ENCODE measurements at places on chromosomes 2 and 18.
A peak's percentile ranks its signal among the peaks of the same experiment; 100 is the strongest.

GRCh38 chr2:161124201-161124600 is 36.0 kb upstream of the TANK start:
- DNase-seq: no peak

DNA sequence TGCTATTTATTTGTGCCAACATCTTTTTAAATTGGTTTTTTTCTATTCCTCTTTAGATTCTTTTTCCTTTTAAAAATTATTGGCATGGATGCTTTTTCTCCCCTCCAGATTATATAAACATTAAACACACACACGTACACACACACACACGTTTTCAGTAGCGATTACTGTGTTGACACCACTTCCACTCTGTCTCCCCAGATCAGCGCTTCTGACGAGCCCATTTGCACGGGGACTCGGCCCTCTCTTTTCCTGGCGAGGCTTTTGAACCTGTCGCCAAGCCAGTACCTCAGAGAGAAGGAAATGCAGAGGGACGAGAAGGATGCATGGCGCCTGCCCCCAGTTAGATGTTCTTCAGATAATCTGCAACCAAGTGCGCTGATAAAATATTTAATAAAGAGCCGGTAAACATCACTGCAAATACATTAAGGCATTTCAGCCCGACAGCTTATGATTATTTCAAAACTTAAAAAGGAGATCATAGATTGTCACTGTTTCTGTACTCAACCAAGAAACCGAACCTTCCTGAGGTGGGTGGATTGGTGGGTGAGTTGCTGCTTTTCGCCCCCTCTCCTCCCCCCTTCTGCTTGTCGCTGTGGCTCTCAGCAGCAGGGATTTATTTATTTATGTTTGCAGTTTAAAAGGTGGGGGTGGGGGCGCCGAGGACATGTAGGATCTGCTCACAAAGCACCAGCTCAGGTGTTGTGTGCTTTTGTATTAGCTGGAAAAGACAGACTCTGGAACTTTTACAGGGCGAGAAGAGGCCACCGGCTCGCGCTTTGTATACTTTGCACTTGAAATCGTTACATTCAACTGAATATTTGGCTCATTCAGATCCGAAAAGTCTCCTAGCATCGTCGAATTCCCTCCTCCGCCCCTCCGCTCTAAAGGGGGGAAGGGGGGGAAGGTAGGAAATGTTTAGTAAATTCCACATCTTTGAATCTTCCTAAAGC is 787 bp upstream of the TBR1 start:
- no peak for DNase-seq

GRCh38 chr2:128304715-128305554 is 13.7 kb downstream of the HS6ST1 start:
- DNase-seq: no peak

DNA sequence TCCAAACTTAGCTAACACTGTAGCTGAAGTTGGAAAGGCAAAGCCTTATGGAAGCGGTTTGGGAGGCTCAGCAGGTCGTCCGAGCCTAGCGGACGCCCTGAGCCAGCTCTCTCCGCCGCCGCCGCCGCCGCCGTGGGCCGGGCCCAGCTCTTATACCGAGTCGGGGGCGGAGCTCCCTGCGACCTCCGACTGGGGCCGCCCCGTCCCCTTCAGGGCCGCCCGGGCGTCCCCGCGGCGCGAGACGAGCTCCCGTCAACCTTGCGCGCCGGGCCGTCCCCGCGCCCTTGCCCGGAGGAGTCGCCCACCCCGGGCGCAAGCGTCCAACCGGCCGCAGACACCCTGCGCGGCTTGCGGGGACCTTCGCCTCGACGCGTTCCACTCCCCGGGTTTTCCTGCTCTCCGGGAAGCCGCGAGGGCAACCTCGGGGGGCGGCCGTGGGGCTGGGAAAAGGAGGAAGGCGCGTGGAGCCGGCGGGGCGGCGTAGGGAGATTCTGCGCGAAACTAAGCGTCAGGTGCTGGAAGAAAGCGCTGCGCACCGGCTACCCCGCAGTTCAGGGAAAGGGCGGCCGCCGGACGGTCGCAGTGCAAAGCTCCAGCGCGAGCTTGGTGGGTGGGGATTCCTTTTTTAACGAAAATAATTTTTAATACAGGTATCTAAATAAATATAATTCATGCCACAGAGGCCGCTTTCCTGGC is at the start of gene SLC40A1:
SLC40A1 (minus strand) TSS at position 129 of the 696 bp plus-strand sequence. CDS start 326 bp downstream, outside the sequence.
- DNase-seq: peak; percentile 65

DNA sequence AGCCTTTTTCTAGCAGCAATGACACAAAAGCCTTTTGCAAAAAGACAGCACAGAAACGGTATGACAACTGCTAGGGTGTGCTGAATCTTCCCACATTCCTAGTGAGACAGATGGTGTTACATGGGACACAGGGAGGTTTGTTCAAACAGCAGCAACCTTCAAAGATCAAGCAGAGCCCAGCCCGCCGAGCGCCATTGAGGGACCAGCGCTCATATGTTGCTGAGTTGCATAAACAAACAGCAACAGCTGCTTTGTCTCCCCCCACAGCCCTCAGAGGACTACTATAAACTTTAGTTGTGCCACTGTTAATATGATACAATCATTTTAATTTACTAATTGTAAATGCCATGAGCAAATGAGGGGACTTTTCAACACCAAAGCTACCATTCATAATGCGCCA is 117.7 kb downstream of the ZEB2 start:
- no peak for DNase-seq

- DNase-seq: no peak
Observed at GRCh38 chr2:133787207-133787606, 218.9 kb upstream of the NCKAP5 start.

- peak; percentile 40 for DNase-seq
Observed at GRCh38 chr2:231615058-231615671, 22.5 kb downstream of the TEX44 start.

- DNase-seq: no peak
Observed at GRCh38 chr2:165067643-165068486, 112.5 kb upstream of the SLC38A11 start.

DNA sequence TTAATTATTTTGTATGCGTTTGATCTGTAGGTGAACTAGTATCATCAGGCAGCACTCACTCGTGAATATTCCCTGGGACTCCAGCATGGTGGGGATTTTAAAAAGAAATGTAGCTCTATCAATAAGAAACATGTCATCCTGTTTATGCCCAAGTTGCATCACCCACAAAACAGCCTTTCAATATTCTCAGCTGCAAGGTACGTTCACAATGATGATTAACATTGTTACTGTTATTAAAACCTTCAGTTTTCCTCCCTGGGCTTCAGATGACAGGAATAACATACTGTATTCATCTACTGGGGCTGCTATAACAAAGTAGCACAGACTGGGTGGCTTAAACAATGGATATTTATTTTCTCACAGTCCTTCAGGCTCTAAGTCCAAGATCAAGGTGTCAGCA is 87.9 kb upstream of the KLHL29 start:
- no peak for DNase-seq

- DNase-seq: no peak
Observed at GRCh38 chr2:96914332-96914731, 44.5 kb upstream of the SEMA4C start.

DNA sequence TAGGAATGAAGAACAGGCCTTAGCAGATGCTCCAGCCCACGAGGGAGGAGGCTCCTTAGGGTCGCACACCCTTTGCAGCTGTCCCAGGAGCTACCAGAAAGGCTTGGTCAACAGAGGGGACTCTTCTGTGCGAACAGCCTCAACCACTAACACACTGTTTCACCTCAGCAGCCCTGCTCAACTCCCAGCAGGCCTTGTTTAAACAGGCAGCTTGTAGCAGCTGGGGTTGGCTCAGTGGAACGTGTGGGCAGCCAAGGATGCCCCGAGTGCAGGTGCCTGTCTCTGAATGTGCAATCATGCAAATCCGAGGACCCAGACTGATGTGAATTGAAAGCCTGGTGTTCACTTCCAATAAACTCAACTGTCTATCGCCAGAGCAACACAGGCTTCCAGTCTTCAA is 88.7 kb upstream of the CXCR4 start:
- peak; percentile 58 for DNase-seq

DNA sequence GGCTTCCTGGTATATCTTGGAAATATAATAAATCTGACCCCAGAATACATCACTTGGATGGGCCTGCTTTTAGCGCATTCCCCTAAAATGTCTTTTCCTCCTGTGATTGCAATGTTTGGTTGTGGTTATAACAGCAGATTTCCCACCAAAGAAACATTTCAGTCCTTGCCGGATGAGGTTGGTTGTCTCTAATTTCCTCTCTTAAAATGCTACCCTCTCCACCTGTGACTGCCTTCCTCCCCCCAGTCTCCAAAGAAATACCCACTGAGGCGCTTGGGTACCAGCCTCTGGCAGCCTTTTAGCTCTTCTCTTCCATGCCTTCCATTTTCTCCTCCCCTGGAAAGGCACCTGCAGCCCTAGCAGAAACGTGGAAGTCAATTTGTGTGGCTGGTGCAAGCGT is 102.1 kb upstream of the SIX3 start:
- DNase-seq: no peak

GRCh38 chr2:120732506-120733237 is 3.0 kb upstream of the GLI2 start:
- no peak for DNase-seq

DNA sequence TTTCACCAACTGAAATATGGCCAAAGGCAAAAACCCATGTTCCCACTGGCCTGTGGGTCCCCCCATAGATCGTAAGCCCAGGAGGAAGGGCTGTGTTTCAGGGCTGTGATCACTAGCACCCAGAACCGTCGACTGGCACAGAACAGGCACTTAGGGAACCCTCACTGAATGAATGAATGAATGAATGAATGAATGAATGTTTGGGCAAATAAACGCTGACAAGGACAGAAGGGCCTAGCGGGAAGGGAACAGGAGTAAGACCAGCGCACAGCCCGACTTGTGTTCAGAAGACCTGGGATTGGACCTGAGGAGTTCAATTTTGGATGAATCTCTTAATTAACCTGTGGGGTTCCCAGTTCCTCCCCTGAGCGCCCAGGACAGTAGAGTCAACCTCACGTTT is 76.2 kb downstream of the TPO start:
- DNase-seq: no peak

GRCh38 chr2:157231476-157231875 is 26.0 kb upstream of the GALNT5 start:
- no peak for DNase-seq

GRCh38 chr18:40152859-40153258 is 1802.2 kb upstream of the PIK3C3 start:
- no peak for DNase-seq

DNA sequence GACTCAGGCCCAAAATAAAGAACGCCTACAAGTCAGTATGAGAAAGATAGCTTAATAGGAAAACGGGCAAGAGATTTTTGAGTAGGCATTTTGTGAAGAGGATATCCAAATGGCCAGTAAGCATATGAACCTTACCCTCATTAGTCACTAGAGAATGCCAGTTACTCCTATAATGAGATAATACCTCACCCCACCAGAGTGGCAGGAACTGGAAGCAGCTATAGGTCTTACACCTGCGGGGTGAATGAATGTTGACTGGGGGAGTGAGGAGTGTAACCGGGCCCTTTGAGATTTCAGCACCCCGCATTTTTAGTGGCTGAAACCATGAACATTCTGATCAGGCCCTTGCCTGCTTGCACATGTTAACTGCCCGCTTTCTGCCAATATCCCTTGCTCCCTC is 7.5 kb upstream of the PTPN2 start:
- DNase-seq: no peak

DNA sequence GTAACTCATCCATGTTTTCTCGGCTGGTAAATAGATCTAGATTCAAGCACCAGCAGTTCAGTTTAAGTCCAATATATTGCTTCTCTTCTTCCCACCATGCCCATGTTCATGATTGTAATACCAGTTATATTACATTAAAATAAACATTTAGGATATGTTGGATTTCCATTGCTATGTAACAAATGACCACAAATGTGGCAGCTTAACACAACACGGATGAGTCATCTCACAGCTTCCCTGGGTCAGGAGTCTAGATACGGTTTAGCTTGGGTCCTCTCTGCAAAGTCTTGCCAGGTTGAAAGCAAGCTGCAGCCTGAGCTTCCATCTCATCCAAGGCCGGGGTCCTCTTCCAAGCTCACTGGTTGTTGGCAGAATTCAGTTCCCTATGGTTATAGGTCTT is 39.4 kb upstream of the SMAD2 start:
- DNase-seq: no peak

DNA sequence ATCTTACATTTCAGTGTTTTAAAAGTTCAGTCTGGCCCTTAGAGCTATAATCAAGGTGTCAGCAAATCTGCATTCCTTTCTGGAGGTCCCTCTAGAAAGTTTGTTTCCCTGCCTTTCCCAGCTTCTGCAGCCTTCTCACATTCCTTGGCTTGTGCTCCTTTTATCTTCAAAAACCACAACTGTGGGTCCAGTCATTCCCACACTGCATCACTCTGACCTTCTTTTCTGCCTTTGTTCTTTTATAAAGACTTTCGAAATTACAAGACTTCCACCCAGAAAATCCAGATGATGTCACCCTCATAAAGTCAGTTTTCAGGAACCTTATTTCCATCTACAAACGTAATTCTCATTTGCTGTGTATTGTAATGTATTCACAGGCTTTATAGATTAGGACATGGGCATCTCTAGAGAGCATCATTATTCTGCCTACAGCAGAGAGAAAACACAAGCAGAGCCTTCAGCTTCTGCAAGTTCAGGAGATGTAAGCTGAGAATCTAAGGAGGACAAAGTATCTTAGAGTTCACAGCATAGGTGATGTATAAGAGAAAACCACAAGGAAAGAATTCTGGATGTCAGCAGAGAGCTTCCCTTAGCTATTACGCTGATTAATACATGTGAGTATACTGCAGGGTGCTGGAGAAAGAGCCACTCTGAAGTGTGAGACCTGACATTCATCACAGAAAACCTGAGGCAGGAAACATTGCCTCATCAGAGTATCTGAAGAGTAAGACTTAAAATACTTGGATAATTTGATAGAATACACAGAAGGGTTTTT is 1100.2 kb downstream of the CBLN2 start:
- no peak for DNase-seq

- no peak for DNase-seq
Observed at GRCh38 chr2:26845021-26845420, 2.9 kb upstream of the DPYSL5 start.

DNA sequence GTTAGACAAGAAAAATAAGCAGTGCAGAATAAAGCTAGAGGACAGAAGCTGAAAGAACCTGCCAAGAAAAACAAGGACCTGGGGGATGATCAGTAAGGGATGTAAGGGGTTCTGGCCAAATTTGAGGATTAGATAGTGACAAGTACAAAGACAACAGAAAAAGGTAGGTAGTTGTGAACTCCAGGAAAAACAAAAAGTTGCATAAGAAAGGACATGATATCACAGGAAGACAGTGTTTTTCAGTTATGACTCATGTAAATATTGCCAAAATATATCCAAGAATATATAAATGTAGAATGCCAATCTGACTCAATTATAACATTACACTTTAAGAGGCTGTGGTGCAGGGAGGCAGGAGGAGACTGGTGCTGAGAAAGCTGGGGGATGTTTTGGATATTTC is 209.8 kb upstream of the SH3BP4 start:
- no peak for DNase-seq

- DNase-seq: no peak
Observed at GRCh38 chr2:156784020-156784701, 348.0 kb downstream of the GPD2 start.

GRCh38 chr2:40455661-40456060 is 3.8 kb upstream of the SLC8A1 start:
- DNase-seq: no peak

- no peak for DNase-seq
Observed at GRCh38 chr2:179435000-179435399, 170.4 kb upstream of the SESTD1 start.

All from stimulated activated naive CD8-positive, alpha-beta T cell treated with anti-CD3 and anti-CD28 coated beads, Interleukin-15, Interleukin-2, amounts not matched to agents 100 U/mL and 50 U/mL, for 24 hours (primary cell).